Activated CD4-positive, alpha-beta T cell treated with anti-CD3 and anti-CD28 coated beads, Interleukin-2, amount 50 U/mL, for 4 hours (primary cell): ENCODE measurements at places on chromosomes 1 and 21.

DNA sequence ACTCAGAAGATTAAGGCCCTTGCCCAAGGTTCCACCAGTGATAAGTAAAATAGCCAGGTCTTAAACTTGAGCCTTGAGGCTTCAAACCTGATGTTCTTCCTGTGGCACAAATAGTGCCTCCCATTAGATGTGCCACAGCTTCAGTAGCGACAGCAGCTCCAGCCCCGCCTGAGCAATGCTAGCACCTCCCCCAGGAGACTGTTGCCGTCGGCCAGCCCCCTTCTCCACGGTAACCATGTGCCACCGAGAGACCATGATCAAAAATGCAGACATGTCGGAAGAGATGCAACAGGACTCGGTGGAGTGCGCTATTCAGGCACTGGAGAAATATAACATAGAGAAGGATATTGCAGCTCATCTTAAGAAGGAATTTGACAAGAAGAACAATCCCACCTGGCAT is 32.2 kb downstream of the KLHDC7A start:
- DNase-seq, result no peak

DNA sequence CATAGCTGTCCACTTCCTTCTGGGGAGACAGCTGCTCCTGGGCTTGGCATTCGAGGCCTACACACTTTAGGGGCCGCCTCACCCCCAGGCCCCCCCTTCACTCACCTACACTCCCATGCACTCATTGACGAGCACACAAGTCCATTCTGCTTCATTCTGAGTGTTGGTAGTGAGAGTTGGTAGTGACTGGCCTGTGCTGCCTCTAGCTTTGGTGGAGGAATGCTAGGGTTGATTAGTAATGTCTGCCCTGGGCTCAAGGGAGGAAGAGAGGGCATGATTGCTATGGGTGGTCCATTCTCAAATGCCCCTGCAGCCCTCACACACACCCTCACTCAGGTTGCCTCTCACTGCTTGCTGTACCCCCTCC is 30.4 kb downstream of the TRIM11 start:
- no peak for DNase-seq

GRCh38 chr1:59272507-59272906 is 24.4 kb upstream of the FGGY start:
- no peak for DNase-seq

- DNase-seq, result no peak
These were observed 4.7 kb upstream of the PFKL start for GRCh38 chr21:44295163-44295573.

DNA sequence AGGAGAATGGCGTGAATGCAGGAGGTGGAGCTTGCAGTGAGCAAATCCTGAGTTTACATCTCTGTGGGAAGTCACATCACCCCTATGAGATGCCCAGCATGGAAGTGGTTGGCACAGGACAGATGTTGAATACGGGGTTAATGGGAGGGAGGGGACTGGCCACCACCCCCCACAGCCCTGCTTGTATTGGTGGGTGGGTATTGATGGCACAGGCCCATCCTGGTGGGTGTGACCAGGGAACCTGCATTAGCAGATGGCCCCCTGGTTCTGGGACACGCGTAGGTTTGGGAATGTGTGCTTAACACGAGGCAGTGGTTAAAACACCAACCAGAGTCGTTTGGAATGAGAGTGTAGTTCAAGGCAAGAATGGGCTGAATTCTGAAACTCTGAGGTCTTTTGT is 117.9 kb downstream of the PRDM2 start:
- DNase-seq, result no peak

DNA sequence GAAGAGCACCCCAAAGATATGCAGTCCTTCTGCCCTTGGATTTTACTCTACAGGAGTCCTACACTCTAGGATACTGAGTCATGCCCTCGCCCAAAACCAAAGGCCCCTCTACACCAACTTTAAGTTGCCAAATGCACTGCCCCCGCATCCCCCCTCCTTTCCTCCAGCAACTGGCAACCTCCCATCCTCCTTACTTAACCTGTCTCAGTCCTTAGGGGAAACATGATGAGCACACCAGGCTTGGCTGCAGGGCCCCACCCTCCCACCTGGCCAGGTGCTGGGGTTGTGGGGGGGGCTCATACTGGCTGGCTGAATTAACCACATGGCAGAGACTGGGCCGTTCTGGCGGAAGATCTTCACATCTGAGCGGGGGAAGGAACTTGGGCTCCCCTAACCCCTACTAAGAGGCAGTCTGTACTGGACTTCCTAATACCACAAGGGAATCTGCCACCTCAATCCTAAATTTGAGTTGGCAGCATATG is 1.2 kb downstream of the HDGF start:
- peak; percentile 49 for DNase-seq

DNA sequence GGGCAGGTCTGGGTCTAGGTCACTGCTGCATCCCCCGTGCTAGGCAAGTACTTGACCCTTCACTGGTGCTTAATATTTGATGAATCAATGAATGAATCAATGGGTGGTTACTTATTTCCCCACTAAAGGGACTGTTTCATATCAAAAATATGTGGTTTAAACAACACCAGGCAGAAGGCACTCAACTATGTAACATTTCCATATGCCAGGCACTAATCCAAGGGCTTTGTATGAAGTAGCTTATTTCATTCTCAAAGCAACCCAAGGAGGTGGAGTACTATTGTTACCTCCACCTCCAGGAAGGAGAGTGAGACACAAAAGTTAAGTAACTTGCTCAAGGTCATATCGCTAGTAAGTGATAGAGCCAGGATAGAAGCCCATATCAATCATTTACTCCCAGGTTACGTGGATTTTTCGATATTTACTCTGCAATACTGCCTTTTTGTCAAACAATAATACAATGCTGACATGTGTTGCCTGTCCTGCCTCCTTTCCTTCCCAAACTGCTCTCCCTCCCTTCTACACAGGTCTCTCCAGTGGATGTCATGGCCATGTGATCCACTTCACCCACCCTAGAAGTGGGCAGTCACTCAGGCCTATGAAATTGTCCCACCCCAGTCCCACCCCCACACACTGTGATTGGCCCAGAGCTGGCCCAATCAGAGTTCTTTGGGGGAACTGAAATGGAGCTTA is 142.8 kb downstream of the ETS2 start:
- DNase-seq, result no peak

GRCh38 chr1:230749635-230750034 is 2.4 kb downstream of the CAPN9 start:
- DNase-seq, result no peak

GRCh38 chr1:228366866-228367741 is 39.5 kb downstream of the TRIM11 start:
- DNase-seq, result no peak

- no peak for DNase-seq
These were observed 16.1 kb upstream of the KLHDC7A start for GRCh38 chr1:18464665-18465050.

DNA sequence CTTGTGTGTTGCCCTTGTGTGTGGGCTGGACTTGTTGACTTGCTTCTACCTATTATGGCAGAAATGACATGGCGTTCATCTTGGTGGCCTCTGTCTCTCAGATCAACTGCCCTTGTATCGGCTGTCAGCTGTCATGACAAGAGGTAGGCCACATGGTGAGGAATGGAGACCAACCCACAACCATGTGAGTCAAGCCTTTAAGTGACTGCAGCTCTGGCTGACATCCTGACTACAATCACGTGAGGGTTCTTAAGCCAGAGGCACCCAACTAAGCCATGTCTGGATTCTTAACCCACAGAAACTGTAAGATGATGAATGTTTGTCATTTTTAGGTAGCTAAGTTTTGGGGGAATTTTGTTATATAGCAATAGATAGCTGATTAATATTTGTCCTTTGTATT is 82.1 kb downstream of the KCND3 start:
- no peak for DNase-seq

DNA sequence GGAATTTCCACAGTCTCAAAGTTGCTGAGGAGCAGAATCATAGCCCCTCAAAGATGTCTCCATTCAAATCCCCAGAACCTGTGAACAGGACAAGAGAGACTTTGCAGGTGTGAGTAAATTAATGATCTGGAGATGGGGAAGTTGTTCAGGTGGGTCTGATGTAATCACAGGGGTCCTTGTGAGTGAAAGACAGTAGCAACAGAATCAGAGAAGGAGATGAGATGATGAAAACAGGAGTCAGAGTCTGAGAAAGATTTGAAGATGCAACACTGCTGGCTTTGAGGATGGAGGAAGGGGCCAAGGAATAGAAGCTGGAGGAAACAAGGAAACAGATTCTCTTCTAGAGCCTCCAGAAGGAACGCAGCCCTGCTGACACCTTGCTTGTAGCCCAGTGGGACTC is 81.5 kb downstream of the SELENOF start:
- no peak for DNase-seq

- DNase-seq, result no peak
These were observed 639.5 kb downstream of the MATN1 start for GRCh38 chr1:30083800-30084464.

DNA sequence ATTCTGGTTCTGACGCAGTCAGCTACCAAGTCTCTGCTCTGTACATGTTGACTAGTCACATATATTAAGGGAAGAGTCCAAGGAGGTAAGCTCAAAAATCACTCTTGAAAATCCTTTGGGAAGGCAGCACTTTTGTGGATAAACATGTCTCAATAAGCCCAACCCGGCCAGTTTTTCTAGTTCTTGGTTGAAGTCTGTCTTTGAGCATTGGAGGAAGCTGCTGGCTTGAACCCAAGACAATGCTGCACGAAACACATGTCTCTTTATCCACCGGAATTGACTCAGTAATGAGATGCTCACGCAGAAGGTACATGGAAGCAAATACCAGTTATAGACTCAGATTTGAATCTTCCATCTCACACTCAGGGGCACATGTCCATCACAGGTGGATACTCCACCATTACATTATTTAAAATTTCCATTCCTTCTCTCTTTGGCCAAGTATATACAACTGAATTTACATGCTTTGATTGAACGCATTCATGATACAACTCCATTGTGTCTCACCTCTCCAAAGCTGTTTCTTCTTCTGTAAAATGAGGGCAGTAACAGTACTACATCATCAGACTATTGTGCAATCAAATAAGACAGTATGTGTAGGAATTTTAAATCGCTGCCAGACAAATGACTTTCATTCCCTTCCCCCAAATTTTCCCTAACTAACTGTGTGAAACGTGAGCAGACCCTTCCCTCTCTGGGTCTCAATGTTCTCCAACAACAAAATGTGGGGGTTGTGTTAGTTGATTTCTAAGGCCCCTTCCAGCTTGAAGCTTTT is 9.6 kb upstream of the GUCA2A start:
- no peak for DNase-seq

DNA sequence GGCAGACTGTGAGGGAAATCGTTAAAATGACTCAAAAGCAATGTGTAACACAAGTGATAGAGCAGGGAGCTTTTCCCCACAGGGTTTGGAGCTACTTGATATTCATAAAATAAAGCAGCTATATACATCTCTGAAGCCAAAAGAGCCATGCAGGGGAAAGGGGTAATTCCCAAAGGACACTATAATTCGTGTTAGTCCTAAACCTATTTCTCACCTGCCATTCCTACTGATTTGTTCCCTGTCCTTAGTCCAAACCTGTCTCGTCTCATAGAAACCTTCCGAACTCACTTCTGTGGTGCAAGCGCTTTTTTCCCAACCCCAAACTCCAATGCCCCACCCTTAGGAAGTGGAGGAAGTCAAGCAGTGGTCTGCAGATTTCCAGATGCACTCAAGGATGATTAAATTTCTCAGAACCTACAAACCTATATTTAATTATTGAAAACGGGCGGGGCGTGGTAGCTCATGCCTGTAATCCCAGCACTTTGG is 946 bp upstream of the HNRNPR start:
- no peak for DNase-seq

- no peak for DNase-seq
These were observed 4.1 kb downstream of the DNAI4 start for GRCh38 chr1:66920543-66920942.
